Posterior vena cava (tissue), 2 donors: ENCODE measurements at places on chromosomes 3 and 15. TPM values are rescaled to one million over a fixed set of nuclear protein-coding genes. Genes with fewer than 3 reads are reported as not detected.

- DNase-seq: no peak
Observed at GRCh38 chr3:114711321-114711886, 417.6 kb downstream of the TIGIT start.

GRCh38 chr3:53675942-53676341 is 170.3 kb downstream of the CHDH start:
- no peak for DNase-seq

The LZTFL1 gene
- total RNA-seq: 12.7 TPM

DNA sequence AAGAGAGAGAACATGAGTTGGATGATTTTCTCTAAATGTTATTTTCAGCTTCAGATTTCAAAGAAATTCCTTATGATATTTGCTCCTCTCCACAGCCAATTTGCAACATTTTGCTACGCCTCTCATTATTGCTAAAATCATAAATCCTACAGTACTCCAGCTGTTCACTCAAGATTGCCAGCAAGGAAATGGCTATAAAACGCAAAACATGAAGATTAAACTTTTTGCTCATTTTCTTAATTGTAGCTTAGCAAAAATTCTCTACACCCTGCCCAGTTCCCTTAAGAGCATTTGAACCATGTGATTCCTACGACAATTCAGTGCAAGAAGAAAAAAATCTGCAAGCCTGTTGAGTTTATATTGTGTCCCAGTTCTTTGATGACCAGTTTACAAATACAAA is 6.8 kb downstream of the CHRNA3 start:
- no peak for DNase-seq

The IGDCC3 gene
- not detected for total RNA-seq

- no peak for DNase-seq
Observed at GRCh38 chr15:79311901-79312553, 1.1 kb downstream of the TMED3 start.

DNA sequence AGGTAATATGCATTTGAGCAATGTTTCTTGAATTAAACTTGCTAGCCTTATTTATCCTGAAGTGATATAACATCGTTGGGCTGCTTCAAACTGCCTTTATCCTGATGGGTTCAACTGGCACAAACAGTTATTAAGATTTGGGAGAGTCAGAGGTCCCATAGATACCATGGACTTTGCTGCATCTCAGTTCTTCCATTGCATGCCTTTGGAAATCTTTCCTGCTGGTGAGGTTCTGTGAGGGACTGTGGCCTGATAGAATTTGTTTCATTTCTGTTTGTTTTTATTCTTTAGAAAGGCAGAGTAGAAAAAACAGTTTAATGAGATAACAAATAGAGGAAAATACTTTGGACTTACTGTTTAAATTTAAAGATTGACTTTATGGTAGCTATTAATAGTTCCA is 508.3 kb downstream of the LPP start:
- no peak for DNase-seq

DNA sequence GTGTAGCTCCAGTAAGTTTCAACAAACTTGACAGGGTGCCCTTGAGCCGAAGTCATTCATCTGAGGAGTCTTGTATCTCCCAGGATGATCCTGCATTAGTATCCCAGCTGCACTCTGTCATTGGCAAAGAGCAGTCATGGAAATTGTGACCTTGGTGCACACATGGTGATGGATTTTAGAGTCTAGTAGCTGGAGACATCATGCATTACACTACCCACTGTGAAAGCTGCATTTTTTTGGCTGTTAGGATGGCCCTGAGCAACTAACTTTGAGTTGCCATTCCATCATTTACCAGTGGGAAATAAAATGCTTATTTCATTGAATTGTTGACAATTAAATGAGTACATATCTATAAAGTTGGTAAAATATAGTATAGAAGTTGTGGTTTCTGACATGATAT is 552.6 kb upstream of the CBLB start:
- DNase-seq: no peak

DNA sequence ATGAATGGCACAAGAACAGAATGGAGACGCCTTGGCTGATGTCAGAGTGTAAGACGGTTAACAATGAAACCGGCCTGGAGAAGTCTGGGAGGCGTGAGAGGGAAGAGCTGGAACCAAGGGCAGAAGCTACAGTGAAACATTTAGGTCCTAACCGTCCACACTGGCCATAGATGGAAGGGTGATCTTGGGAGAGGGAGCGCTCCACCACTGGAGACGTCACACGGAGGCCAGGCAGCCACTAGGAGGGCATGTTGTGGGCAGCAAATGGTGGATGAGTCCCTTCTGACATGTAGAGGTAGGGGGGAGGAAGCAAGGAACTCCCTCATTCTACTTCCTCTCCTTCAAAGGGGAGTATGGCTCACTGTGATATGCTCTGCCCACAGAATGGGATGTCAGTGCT is 23.8 kb downstream of the FEM1B start:
- no peak for DNase-seq

DNA sequence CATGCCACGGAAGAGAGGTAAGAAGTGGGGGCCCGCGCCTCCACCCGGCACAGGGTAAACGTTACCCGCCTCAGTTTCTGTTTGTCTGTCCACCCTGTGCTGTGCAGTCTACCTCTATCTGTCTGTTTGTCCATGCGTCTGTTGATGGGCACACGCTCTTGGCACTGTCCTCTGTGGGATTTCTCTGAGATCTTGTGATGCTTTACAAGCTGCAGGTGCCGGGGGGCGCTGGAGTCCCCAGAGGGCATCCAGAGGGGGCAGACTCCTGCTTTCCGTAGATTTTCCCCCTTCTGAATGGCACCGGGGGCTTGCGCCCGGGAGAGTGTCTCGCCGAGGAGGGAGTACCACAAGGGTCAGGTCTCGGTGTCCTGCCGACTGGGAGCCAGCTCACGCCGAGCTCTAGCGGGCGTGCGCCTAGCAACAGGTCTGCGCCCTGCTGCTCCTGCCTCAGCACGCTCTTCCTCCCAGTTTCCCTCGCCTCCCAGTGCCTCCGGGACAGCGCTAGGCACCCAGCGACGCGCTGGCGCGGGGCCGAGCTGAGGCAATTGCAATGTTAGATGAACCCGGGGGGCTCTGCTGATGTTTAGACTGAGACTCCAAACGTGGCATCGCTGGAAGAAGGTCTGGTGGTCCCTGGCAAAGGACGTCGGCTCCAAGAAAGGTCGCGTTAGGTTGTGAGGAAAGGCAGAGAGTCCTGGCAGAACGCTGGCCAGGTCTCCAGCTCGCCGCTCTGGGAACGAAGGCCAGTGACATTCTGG is 667 bp downstream of the CEMIP start:
- no peak for DNase-seq
